Naive thymus-derived CD8-positive, alpha-beta T cell (primary cell): ENCODE measurements at places on chromosomes 13 and 19.

GRCh38 chr19:35327642-35328041, 1.3 kb upstream of the CD22 start:
- no peak for DNase-seq

DNA sequence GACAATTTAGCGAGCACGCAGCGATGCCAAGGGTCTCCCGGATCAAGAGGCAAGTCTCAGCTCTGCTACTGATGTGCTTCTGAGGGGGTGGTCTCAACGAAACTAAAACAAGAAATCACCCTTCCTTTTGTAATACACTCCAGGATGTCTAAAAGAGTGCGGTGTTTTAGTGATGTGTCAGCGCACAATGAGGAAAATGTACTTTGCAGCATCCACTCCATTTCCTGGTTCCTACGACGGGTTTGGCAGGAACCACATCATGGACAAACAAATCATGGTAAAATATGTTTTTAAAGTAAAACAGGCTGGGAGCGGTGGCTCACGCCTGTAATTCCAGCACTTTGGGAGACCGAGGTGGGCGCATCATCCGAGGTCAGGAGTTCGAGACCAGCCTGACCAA, 154.0 kb upstream of the TSC22D1 start:
- no peak for DNase-seq

DNA sequence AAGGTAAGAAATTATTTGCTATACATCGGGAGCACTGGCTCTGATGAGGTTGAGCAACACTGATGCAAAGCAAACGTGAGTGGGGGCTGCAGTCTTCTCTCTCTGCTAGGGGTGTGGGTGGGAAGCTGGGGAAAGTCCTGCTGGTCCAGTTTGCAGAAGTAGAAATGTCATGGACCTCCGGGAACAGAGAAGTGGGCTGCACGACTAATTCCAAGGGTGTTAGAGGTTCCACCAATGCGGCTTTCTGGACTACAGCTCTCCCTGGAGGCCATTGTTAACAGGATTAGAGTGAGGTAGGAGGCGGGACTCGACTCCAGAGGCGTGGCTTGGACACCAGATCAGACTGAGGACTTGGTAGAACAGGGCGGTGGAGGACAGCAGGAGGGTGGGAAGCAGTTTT, 5.7 kb upstream of the FBXO27 start:
- DNase-seq: no peak

DNA sequence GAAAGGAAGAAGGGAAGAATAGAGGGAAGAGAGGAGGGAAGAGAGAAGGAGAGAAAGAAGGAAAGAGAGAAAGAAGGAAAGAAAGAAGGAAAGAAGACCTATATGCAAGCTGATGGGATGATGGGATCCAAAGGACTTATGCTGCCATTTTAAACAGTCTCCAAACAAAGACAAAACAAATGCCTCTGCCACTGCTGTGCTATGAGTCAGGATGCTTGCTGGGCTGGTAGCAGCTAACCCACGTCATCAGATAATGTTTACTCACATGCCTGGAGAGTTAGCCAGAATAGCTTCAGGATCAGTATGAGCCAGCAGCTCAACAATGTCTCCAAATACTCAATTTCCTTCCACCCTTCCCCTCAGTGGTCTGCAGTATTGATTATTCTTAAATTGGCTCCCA, 12.0 kb upstream of the ZNF274 start:
- no peak for DNase-seq

DNA sequence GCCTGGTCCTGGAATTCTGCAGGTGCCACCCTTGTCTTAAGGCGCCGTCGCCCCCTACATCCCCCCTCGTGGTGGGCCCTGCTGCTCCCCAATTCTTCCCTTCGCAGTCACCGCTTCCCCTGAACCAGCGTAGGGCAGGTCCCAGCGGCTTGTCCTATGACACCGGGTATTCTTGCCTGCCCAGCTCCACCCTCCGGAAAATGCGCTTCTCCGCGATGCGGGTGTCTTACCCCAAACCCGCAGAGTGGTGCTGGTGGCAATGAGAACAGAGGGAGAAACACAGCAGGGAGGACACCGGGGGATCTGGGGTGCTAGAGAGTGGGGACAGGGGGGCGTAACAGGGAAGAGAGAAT, 9.0 kb downstream of the ZNF808 start:
- DNase-seq: peak; percentile 53

DNA sequence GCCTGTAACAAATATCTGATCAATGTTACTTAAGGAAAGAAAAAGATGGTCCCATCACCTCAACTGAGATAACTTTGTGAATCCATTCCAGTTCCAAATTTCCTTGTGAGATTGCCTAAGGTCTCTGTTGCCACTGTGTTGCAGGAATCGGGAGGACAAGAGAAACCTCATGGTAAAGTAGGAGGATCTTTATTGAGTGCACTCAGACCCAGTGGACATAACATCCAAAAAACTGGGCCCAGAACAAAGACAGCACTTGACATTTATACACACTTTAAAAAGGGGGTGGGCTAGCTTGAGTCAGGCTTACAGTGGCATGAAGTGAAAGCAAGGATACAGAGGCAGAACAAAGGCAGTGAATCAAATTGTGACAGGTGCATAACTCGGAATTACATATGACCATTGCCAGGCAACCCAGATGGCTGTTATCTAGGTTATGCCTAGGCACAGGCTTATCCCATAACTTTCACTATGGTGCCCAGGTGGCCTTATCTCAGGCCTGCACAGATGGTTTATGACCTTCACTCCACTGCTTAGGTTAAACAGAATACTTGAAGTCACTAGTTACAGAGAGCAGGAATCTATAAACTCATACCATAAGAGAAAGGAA, 459.4 kb upstream of the PCDH20 start:
- no peak for DNase-seq

DNA sequence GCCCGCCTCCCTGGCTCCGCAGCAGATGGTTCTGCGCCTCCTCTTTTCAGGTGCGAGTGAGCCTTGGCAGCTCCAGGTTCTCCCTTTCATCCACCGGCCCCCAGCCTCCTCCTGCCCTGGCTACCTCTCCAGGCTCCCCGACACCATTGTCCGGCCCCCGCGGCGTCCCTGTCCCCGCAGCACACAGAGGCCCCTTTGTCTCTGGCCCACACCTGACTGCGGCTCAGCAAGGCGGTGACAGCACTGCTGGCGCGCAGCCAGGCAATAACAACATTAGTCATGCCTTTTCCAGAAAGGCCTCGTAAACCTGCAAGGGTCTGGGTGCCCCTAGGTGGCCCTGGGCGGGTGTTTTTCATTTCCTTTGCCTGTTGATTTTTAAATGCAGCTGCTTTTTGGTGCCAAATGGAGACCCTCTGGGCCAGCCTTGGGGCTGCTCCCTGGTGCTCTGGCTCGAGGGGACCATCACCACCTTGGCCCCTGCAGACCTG, 73.2 kb upstream of the MEDAG start:
- DNase-seq: no peak

DNA sequence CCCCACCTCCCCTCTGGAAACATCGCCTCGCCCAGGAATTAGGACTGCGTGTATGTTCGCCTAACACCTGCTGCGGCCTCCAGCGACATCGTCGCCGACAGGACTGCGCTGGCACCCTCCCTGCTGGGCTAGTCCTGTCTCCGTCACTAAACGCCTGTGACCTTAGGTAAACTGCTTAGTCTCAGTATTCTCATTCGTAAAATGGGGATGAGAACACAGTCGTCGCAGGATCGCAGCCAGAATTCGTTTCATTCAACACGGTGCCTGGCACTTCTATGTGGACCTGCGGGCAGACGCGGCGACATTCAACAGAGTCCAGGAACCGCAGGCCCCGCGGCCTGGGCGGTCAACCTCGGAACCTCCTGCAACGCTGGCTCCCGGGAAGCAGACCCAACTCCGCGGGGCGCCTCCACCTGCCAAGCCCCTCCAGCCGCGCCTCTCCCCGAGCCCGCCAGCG, 485 bp downstream of the CRYL1 start:
- DNase-seq: no peak

DNA sequence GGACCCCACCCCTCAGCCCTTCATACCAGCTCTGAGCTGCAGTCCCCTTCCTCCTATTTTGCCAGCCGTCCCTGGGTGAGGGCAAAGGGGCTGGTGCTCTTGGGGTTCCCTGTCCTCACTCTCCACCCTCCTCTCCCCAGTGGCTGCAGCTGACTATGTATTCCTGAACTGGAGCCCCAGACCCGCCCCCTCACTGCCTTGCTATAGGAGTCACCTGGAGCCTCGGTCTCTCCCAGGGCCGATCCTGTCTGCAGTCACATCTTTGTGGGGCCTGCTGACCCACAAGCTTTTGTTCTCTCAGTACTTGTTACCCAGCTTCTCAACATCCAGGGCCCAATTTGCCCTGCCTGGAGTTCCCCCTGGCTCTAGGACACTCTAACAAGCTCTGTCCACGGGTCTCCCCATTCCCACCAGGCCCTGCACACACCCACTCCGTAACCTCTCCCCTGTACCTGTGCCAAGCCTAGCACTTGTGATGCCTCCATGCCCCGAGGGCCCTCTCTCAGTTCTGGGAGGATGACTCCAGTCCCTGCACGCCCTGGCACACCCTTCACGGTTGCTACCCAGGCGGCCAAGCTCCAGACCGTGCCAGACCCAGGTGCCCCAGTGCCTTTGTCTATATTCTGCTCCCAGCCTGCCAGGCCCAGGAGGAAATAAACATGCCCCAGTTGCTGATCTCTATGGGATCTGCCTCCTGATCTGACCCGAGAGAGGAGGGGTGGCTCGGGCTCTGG, 2.4 kb downstream of the COX7A1 start:
- DNase-seq: no peak

DNA sequence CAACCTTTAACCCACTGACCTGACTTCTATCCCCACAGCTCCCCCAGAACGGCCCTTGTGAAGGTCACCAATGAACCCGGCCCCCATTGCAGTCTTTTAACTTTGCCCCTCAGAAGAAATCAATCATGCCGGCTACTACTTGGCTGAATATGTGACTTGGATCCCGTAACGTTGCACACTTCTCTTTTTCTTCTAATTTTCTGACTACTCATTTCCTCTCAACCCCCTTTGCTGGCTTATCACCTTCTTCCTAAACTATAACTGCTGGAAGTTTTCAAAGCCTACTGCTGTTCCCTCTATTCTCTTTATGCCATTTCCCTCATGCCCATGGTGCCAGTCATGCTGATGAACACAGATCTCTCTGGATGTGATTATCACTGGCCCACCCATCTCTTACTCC, 367.6 kb downstream of the DNAJC15 start:
- no peak for DNase-seq

- no peak for DNase-seq
These were observed 6.4 kb upstream of the BST2 start for GRCh38 chr19:17411801-17412200.

- DNase-seq: peak; percentile 37
These were observed 4.7 kb downstream of the LENG1 start for GRCh38 chr19:54154603-54155345.

DNA sequence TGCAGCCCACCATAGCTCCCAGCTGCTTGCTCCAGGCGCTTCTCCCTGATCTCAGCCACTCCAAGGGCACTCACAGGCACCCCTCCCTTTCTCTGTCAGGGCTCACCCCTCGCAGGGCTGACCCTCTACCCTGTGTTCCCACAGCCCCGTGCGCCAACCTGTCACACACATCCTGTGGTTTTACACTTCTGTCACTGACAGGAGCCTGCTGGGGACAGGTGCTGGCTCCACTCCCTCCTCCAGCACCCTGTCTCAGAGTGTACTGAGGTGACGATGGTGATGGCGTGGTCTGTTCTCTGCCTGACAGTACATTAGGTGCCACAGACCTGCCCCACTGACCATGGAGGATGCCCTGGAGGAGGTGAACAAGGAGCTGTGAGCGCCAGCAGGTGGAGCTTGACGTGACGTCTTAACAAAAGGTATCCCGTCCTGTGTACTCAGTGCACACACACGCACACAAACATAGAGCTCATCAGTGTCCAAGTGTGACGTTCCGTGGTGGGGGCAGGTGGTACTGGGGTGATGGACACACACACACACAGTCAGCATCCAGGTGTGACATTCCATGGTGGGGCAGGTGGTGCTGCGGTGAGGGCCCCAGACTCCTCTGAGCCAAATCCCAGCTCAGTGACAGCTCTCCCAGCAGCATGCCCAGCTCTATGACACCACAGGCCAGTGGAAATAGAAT, 20.9 kb downstream of the C19orf44 start:
- DNase-seq: no peak
